CD4-positive, alpha-beta T cell (primary cell): ENCODE measurements at places on chromosomes 13 and 19. TPM values are rescaled to one million over a fixed set of nuclear protein-coding genes. Genes with fewer than 3 reads are reported as not detected.

DNA sequence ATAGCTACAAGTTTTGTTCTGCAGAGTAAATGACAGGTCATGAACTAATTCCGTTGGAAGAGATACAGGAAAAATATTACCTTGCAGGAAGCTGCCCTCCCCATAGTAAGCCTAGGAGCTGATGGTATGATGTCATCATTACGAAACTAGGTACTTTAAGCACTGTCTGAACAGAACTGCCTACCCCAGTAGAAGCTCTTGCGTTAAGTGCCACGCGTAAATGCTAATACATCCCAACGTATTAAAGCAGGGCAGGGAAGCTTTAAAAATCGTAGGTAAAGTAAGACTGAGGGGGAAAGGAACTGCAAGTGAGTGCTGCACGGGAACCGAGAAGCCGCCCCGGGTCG, 572 bp downstream of the UGGT2 start:
- no peak for DNase-seq

GRCh38 chr13:40394304-40394985, 272.0 kb downstream of the FOXO1 start:
- no peak for DNase-seq

DNA sequence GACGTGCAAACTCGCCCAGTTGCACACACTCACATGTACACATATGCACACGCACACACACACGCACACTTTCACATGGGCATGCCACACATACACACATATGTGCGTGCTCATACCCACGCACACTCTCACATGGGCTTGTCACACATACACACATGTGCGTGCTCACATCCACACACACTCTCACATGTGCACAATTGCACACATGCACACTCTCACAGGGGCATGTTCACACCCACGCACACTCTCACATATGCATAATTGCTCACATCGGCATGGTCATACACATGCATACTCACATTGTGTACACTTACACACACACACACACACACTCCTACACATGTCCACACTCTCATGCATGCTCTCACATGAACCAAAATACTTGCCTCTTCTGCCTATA, 32.8 kb upstream of the PEPD start:
- DNase-seq = no peak

DNA sequence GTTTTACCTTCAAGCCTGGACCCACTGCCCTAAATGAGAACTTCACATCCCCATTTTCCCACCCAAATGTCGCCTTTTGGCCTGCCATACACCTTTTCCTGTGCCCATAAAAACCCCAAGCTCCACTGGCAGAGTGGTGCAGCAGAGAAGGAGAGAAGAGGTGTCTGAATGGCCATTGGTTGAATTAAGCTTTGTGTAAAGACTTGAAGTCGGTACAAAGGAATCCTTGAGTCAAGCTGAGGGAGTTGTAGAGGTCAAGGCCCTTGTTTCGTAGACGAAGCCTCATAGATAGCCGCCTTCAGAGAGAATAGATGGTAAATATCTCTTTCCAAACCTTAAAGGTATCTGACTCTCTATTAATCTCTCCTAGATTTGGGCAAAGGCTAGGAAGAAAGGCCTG, 1479.2 kb upstream of the PRR20A start:
- DNase-seq = no peak

- peak; percentile 47 for DNase-seq
These were observed 12.3 kb upstream of the GNG8 start for GRCh38 chr19:46648060-46648960.

DNA sequence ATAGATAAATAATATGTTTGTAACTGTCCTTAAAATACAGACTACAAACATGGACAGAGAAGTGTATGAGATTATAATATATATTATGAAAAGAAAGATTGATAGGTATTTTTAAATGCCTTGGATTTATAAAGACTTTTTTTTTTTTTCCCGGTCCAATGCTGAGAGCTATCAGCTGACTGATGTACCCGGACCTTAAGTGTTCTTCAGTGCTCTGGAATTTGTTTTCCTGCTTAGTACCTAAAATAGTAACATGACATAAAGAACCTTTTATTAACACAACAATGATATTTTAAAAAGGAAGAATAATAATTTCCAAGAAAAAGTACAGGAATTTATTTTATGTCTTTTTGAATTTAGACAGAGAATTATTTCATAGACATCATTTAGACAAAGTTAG, 795.5 kb upstream of the PCDH9 start:
- DNase-seq = no peak

DNA sequence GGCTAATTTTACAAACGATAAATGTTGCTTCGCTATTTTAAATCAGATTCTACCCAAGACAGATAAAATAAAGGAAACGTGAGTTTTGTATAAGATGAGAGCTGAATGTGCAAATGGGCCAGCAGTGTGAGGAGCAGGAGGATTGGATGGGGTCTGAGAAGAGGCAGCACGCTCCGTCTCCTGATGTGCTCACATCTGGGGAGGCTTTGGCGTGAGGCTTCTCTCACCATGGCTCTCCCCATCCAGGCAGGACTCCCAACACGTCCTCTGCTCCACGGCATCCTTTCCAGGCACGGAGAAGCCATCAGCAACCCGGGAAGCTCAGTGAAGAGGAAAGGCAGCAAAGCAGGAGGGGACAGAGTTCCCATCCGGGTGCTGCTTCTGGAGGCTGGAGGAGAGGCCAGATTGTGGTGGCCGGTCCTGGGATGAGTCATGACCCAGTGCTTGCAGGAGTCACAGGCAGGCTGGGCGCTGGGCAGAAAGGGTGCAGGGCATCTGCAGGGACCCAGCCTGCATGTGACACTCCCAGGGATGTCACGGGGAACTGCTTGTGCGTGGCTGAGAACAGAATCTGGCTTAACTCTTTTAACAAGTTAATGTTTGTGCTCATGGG, 47.5 kb downstream of the ZNF536 start:
- no peak for DNase-seq

DNA sequence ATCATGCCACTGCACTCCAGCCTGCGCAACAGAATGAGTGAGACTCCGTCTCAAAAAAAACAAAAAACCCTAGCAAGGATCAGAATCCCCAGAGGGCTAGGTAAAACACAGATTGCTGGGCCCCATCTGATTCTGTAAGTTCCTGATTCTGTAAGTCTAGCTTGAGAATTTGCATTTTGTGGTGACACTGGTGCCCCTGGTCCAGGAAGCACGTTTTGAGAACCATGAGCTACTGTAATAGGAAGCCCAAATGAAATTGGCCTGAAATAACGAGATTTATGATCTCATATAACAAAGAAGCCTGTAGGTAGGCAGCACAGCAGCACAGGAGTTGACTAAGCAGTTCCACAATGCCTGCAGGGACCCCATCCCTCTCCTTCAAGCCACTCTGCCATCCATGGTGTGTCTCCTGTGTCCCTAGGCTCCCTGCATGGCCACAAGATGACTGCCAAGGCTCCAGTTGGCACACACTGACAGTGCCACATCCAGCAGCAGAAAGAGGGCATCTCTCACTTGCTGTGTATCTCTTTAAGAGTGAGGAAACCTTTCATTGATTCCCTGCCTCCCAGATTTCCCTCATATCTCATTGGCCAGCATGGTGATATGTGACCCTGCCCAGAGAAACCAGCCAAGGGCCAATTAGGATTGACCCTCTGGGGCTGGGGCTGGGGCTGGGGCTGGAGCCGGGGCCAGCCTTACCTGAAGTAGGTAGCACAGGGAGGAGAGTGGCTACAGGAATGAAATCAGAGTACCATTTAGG, 21.7 kb downstream of the SIPA1L3 start:
- peak; percentile 19 for DNase-seq

GRCh38 chr13:82358284-82358683, 1524.0 kb downstream of the SLITRK1 start:
- no peak for DNase-seq

DNA sequence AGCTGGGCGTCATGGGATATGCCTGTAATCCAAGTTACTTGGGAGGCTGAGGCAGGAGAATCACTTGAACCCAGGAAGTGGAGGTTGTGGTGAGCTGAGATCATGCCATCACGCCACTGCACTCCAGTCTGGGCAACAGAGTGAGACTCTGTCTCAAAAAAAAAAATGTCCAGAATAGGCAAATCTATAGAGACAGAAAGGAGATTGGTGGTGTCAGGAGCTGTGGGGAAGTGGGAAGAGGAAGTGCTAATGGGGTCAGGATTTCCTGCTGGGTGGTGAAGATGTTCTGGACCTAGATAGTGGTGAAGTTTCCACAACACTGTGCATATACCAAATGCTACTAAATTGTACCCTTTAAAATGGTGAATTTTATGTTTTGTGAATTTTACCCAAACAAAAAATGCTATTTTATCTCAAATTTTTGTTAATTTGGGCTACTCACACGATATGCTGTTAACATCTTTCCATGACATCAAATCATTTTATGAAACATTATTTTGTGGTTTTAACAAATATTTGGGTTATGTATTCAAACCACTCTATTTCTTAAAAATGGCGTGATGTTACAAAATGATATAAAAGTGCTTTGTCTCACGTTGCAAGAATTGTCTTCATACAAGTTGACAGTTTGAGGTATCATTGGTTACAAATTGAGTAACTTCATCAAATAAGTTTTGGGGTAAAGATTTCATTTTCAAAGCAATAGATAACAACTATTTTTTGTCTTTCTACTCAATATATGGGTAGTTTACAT, 7.4 kb upstream of the CYP4F3 start:
- DNase-seq = no peak

DNA sequence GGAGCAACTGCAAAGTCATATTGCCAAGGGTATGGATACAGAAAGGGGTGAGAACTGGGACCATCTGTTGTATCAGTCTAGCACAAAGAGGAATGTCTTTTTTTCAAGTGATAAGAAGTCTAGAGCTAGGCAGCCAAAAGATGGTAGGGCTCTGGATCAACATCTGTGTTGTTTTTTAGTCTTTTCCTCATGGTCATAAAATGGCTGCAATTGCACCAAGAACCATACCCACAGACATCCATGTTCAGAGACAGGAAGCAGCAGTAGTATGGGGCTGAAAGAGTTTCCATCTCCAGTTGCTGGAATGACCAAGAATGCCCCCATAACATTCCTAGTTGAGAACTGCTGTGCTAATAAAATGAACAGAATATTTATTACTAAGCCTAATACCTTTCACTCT, 25.6 kb downstream of the KCNC3 start:
- DNase-seq = no peak

DNA sequence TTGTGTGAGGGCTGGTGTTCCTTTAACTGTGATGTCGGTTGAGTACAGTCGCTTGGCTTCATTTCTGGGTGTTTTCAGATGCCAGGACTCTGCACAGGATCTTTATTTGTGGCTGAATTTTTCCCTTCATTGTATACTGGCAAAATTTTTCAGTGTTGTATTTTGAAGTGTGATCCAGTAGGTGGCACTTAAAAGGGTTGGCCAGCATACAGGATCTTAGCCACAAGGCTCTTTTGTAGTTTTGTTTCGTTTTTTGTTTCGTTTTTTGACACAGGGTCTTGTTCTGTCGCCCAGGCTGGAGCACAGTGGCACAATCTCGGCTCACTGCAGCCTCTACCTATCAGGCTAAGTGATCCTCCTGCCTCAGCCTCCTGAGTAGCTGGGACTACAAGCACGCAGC, 8.7 kb downstream of the FCAR start:
- DNase-seq = no peak

DNA sequence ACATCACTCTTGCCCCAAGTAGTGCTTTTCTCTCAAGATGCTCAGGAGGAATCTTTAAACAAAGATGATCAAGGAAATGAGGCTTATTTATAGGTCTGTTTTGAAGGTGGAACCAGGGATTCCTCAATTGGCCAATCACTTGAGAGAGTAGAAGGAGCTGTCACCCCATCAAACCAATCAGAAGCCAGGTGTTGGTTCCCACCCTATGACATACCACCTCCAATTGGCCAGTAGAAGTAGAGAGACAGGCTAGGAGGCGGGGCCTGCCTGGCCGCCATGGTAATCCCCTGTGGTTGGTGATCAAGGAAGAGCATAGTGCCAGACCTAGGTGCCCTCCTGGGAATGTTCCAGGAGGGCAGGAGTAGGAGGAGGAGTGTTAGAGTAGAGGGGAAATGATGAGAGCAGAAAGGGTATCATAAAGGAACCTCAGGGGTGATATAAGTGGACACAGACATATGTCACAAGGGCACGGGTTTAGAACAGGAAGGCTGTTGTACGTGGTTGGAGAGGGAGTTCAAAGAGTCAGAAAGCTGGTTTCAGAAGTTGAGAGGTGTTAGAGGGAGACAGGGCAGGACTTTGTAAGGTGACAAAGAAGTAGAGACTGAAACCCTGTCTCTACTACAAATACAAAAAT, 10.5 kb downstream of the PMIS2 start:
- no peak for DNase-seq

DNA sequence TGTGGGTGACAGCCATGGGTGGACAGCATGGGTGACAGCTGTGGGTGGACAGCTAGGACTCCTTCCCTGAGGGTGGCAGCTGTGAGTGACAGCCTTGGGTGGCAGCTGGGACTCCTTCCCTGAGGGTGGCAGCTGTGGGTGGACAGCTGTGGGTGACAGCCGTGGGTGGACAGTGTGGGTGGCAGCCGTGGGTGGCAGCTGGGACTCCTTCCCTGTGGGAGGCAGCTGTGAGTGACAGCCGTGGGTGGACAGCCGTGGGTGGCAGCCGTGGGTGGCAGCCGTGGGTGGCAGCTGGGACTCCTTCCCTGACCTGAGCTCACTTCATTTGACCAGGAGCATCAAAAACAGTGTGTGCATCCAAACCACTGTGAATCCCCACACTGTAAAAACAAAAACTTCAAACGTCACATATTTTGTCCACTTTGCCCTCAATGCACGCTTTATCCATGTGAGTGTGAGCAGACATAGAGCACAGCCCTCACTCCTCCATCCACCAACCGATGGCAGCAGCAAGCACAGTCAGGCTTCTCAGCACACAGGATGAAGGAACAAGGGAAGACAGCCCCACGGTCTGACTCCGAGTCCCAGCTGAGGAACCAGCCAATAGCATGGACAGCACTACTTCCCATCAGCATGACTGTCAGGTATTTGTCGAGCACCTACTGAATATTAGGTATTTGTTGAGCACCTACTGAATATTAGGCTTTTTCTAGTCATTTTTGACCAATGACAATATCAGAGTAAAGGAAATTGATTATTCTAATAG, 1.6 kb upstream of the CFAP97D2 start:
- DNase-seq = no peak

GRCh38 chr13:110046811-110047210, 260.1 kb downstream of the COL4A1 start:
- no peak for DNase-seq

GRCh38 chr19:46660551-46661019, 397 bp downstream of the DACT3 start:
- DNase-seq = no peak

- no peak for DNase-seq
These were observed 293.3 kb upstream of the MAB21L1 start for GRCh38 chr13:35769812-35770211.

The FARP1 gene
- not detected for total RNA-seq

The HCST gene
- total RNA-seq = 78.6 TPM

The UPK1A gene
- 0.36 TPM for total RNA-seq

The HIPK4 gene
- total RNA-seq = 0.11 TPM

The FAAP24 gene
- 0.91 TPM for total RNA-seq

The STAP2 gene
- total RNA-seq = 1.8 TPM

The CCDC8 gene
- total RNA-seq = not detected

The NANOS2 gene
- not detected for total RNA-seq

The CAMSAP3 gene
- total RNA-seq = 0.25 TPM

The NOVA2 gene
- total RNA-seq = not detected

The ADAMTS10 gene
- total RNA-seq = 72.9 TPM

The CLEC4G gene
- not detected for total RNA-seq

The ZNF121 gene
- 42.0 TPM for total RNA-seq

The TDRD3 gene
- total RNA-seq = 27.2 TPM

The ZIK1 gene
- total RNA-seq = 6.9 TPM

The PRR36 gene
- total RNA-seq = 0.25 TPM
